ENCODE measurements at places on chromosomes 6 and 20.

- DNase-seq, result peak; percentile 39
Measured at GRCh38 chr20:64192406-64192805, 28.2 kb downstream of the MYT1 start.

GRCh38 chr6:5103250-5103649 is 18.1 kb downstream of the PPP1R3G start:
- DNase-seq, result no peak

DNA sequence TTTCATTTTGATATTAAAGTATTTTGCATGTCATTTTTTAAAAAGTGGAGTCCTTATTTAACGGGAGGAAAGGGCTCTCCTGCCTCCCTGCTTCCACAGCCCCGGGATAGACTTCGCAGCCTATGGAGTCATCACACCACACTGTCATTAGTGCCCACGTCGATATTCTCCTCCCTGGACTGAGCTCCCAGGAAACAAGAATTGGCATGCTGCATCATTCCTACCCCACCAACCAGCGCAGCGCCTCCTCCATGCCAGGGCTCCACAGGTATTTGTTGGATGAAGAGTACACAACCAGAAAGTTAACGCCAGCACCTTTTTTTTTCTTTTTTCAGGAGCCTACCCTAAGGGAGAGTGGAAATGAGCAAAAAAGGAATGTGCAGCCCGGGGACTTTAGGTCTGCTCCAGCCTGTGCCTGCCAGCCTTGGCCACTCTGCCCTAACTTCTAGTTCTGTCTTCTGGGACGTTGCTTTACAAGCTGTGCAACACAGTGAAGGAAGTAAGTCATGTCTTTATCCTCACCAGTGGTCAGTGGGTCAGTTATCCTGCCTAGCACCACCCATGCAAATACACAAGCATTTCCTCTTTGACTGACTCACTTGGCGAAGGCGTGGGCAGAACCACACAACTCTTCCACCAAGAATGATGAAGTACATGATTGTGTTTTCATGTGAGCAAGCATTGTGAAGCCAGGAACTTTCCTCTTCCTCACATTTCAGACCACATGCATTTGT is 180.7 kb upstream of the UST start:
- no peak for DNase-seq

DNA sequence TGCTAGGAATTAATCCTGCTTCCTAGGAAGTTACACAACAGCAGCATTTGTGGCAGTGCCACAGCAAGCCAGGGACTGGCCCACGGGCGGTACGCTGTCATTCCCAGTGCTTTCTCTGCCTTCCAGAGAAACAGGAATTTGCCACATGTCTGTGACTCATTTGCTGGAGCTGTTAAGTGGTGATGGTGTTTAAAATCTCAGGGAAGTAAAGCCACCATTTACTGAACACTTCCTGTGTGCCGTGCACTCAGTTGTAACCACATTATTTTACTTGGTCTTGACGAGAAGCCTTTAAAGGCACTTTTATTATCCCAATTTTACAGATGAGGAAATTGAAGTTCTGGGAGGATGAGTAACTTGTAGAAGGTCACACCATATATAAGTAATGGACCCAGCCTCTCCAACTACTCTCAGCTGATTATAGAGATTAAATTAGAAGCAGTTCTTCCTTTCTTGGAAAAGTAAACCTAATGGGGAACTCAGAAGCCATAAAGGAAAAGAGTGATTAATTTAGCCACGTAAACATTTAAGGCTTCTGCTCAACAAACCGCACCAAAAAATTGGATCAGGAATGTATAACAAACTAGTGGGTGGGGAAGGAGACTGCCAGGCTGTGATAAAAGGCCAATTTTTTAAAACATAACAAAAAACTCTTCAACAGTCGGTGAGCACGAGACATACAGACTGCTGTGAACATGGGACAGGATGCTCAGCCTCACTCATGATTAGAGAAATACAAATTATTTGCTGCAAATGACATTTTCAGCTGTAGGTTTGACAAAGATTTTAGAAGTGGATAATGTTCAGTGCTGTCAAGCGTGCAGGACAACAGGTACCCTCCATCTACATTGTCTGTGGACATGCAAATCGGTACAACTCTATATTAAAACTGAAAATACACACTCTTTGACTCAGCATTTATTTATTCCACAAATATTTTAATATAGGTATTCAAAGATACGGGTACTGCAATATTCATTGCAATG is 311.2 kb downstream of the NRN1 start:
- no peak for DNase-seq

- DNase-seq, result no peak
Measured at GRCh38 chr6:112002307-112002706, 51.6 kb upstream of the CCN6 start.

DNA sequence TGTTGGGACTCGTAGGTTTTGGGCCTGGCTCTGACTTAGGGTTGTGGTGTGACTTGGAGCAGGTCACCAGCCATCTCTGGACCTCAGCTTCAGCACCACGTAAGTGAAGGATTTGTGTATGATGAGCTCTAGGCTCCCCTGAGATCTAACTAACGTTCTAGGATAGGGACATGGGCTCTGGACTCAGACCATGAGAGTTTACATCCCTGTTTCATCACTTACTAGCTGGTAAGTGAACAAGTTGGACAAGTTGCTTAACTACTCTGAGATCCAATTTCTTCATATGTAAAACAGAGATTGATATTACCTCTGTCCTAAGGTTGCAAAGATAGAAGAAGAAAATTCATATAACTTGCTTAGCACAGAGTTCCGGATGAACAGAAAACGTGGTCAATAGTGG is 20.3 kb upstream of the PNPLA1 start:
- DNase-seq, result no peak

DNA sequence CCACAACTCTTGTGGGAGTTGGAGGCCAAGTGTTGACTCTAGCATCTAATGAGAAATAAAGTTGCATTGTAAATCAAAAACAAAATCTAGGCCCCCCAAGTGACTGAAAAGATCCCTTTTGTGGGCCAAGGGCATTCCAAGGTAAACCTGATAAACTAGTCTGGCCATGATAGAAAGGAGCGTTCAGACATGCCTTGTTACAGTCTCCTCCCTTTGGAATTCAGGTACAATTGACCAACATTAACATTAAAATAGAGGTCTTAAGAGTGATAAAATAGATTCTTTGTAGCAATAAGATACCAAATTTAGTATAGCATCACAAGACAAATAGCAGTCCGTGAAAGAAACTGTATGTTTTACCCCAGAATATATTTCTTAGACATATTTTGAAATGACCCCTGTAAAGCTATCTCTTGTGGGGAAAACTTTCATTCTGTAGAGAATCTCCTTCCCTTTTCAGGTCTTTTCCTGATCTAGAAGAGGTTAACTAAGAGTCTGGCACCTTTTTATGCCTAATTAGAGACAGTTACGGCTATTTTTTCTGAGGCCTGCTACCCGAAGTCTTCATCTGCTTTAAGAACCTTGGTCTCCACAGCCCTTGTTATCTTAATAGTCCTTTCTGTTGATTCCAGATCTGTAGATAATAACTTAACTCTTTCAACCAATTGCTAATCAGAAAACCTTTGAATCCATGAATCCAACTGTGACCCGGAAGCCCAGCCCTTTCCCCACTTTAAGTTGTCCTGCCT is 495.4 kb upstream of the MMS22L start:
- no peak for DNase-seq

DNA sequence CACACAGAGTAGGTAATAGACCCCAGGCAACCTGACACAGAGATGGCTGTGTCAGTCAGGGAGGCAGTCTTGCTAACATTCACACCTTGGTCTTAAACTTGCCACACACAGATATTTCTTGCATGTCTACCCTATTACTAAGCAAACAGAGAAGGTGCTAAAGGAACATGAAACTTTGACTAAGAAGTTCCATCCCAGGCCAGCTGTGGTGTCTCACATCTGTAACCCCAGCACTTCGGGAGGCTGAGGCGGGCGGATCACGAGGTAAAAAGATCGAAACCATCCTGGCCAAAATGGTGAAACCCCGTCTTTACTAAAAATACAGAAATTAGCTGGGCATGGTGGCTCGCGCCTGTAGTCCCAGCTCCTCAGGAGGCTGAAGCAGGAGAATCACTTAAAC is 222.4 kb upstream of the JARID2 start:
- DNase-seq, result no peak

DNA sequence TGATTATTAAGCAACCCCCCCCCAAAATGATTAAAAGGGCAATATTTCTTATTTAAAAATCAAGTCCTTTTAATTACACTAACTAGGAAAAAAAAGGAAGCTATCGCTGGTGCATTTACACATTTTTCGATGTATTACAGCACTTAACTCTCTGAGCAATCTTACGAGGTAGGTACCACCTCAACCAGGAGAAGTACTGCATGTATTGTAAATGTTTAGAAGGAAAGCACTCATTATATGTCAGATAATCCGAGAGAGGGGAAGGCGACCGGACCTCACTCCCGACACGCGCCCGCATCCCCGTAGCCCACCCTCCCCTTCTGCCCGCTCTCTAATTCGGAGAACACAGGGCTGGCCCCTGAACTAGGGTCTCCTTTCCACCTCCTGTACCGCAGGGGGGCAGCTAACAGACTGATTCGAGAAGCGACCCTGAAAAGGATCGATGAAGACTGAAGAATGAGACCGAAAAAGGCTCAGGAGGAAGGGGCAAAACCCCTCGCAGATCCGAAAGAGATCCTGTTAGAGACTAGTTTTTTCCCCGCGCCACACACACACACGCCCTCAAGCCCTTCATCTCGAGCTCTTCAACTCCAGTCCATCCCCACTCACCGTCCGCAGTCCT is 337 bp downstream of the ESF1 start:
- DNase-seq, result no peak

DNA sequence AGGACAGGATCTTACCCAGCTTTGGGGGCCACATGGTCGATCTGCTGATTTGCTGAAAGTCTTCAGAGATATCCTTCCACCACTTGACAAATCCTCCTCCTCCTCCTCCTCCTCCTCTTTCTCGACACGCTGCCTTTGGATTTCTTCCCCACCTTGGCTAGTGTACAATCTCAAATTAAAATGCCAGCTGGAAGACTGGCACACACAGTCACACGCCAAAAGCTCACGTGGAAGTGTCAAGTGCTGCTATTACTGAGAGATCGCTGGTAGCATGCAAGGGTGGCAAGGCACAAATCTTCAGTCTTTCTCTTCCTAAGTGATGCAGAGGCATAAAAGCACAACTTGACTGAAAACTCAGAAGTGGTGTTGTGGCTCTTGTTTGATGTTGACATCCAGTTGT is 35.3 kb downstream of the GPR6 start:
- DNase-seq, result no peak

- DNase-seq, result no peak
Measured at GRCh38 chr6:87282743-87283142, 39.6 kb upstream of the SMIM8 start.

- no peak for DNase-seq
Measured at GRCh38 chr6:34489207-34489805, 23.4 kb downstream of the PACSIN1 start.

GRCh38 chr20:55928266-55928665 is 77.1 kb downstream of the CBLN4 start:
- no peak for DNase-seq

DNA sequence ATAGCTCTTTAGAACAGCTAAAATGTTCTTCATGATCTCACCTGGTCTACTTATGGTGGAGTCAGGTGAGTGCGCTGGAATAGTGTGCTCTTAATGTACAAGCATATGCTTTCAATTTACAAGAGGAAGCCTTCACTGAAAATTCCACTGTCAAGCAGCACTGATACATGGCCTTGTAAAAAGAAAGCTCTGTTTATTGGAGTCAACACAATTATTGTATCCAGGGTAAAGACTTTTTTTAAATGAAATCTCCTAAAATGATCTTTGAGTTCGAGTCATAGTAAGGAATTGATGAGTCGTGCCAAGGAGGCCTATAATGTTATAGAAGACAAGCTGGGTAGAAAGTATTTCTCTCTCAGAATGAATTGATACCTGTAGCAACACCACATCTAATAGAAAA is 41.6 kb upstream of the CARMIL1 start:
- DNase-seq, result no peak

DNA sequence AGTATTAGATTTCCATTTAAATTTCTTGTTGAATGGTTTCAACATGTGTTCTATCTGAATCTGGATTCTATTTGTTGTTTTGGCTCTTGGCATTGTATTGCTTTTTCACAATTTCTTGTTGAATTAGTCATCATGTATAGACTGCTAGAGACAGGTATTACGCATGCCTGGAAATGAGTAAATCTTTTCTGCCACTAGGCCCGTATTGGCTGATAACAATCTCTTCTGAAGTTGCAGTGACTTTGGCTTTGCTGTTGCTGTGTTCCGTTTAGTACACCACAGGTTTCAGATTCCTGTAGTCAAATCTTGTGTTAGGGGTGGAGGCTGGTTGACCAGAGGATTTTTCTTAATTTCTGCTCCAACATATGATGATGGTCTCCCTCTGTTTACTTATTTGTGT is 1339.4 kb downstream of the GRIK2 start:
- no peak for DNase-seq

DNA sequence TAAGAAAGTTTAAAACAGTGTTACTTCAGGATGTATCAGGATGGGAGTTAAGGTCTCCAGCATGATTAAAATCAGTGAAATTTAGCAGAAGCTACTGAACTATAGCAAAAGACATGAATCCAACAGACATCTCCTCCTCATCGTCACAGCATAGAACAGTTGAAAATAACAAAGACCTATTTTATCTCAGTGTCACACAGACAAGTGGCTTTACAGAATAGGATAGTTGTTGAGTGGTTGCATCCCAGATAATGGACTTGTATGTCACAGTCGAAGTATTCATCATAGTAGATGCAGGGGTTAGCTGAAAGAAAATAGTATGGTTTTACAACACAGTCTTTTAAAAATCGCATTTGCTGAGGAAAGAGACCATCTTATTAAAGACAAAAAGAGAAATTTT is 31.2 kb downstream of the CRISP1 start:
- no peak for DNase-seq

- DNase-seq, result no peak
Measured at GRCh38 chr6:131861381-131861780, 53.6 kb downstream of the ENPP1 start.

DNA sequence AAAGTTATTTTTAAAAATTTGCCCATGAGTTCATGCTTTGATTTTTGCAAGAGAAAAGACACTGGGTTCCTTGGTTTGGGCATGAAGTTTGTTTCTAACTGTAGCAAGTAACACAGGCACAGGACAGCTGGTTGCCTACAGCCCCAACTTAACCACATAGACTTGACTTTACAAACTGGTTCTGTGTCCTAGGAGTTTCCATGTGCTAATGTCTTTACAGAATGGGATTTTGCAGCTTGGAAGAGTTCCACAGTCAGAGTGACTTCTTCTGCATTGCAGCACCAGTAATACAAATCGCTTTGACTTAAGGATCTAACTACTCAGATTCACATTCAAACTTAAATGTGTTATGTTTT is 44.3 kb downstream of the OR2B2 start:
- DNase-seq, result no peak

GRCh38 chr6:96939007-96939805 is 14.7 kb downstream of the KLHL32 start:
- DNase-seq, result no peak

DNA sequence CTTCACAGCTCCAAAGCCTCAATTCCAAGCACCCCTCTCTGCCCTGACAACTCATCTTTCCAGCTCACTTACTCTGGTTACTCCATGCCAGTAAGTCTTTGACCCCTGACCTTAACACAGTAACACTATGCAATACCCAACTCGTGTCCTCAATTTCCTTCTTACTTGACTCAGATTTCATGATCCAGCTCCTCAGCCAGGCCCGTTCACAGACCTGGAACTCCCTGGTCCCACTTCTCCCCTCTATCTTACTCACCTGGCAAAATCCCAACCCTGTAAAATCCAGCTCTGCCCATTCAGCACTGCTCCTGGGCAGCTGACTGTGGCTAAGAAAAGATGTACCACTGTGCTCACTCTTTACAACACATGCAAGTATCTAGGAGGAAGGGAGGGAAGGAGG is 7.9 kb downstream of the GNL1 start:
- no peak for DNase-seq

Measured in K562 (cell line).